Effector CD8-positive, alpha-beta T cell (primary cell): ENCODE measurements at places on chromosomes 11 and 22.

DNA sequence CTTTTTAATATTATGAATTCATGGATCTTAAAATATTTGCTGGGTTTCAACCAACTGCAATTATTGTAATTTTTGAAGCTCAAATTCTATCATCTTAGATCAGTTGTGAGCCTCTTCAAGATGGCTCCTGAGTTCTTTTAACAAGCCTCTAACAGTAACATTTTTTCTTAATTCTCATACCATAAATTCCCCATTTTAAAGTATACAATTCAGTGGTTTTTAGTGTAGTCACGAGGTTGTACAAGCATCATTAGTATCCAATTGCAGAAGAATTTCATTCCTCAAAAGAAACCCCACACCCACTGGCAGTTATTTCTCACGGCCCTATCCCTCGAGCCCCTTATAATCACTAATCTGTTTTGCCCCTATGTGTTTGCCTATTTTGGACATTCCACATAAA, 270.8 kb downstream of the SBF2 start:
- DNase-seq: no peak

DNA sequence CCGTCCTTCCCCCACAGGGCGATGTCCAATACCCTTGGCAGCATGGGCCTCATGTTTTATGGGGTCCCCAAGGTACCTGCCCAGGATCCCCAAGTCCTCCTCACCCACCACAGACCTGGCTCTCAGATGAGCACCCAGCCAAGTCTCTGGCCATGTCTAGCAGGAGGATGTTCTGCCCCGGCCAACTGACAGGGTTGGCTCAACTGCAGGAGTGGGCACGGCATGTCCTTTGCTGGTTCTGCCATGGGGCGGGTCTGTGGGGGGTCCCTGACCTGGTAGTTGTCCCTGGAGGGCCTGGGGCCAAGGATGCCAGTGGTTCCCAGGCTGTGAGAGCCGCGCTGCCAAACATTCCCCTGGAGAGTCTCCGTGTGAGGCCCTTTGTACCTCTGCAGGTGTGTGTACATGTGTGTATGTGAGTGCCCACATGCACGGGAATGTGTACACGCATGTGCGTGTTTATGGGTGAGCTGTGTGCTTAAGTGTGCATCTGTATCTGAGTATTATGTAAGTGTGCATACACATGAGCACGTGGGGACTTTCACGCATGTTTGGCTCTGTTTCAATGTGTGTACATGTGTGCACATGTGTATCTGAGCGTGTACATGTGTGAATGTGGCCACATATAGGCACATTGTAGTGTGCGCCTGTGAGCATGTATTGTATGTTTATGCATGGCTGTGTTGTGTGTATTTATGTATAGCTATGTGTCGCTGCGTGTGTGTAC, 85.5 kb downstream of the KCNQ1 start:
- DNase-seq: no peak

DNA sequence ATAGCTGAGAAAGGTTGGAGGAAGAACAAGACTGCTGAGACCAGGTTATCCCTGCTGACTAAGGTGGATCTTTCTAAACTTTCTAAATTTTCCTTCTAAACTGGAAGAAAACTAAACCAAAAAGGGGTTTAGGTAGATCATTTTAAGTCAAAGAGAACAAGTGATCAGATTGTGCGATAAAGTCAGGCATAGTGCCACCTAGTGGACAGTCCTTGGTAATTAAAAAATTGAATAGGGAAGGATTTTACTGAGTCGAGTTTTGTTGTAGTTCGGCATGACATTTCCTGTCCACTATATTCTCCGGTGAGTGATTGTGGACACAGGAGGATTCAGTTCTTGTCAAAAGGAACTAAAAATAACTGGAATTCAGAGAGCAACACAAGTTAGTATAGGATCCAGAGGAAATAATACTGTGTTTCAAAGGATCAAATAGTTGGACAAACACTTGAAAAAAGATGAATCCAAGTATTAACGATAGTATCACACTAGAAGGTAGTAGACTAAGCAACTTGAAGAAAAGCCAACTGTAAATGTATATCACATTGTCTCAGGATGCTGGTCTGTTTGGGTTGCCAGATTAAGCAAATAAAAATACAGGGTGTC, 1236.4 kb downstream of the FAM181B start:
- DNase-seq: no peak

DNA sequence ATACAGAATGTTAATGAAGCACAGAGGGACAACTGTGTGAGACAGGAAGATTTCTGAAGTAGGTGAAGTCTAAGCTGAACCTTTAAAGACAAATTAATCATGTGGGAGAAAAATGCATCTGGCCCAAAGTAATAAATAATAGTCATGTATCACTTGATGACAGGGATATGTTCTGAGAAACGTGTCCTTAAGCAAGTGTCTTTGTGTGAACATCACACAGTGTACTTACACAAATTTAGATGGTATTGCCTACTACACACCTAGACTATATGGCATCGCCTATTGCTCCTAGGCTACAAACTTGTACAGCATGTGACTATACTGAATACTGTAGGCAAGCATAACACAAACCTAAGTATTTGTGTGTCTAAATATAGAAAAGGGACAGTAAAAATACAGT, 112.6 kb downstream of the APOL5 start:
- no peak for DNase-seq

DNA sequence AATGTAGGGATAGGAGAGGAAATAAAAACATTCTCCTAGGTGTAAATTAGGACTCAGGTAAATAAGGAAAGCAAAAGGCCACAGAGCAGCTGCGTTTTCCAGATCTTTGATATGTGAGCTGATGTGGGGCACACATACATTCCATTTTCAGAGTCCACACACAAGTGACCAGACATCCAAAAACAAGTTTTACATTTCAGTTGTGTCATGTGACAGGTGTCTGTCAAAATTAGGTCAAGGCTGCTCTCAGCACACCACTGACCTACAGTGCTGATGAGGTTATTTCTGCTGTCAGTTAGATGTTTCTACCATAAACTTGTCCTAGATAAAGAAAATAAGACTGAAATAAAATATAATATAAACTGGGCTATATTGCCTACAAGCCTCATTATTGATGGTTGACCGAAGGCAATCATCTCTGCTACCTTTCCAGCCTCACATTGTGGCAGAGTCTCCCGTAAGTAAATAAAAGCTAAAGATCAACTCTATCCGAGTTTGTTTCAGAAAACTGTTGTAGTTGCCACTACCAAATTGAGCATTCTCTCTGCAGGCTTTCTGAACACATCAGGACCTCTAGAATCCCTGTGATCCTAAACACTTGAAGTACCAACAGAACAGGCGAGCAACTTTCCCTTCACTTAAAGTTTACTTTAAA, 7.9 kb downstream of the ARHGAP20 start:
- no peak for DNase-seq

GRCh38 chr11:8807544-8808225, 103.3 kb upstream of the AKIP1 start:
- no peak for DNase-seq

- DNase-seq: no peak
These were observed 600.6 kb upstream of the FAT3 start for GRCh38 chr11:91624021-91624420.

GRCh38 chr22:26588729-26589366, 1.1 kb downstream of the TPST2 start:
- no peak for DNase-seq

DNA sequence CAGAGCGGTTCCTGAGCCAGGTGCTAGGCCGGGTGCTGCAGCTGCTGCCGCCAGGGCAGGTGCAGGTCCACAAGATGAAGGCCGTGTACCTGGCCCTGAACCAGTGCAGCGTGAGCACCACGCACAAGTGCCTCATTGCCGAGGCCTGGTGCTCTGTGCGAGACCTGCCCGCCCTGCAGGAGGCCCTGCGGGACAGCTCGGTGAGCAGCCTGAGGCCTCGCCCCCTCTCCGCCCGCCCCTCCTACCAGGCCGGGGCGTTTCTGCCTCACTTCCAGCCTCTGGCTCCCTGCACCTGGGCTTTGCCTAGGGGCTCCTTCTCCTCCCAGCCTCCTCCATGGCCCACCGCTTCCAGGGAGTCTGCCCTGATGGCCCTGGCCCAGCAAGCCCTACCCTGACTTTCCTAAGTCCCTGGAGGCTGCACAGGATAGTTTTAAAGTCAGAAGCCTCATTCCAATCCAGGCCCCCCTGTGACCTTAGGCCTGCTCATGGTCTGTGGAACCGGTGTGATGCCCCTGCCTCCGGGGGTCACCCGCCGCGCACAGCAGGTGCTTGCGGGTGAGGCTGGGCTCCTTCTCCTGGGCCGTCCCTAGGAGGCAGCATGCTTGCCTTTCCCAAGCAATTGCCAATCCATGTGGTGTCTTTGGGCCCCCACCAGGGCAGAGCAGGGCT, 5.5 kb downstream of the TCIRG1 start:
- no peak for DNase-seq

- DNase-seq: no peak
These were observed 93.2 kb upstream of the OR4B1 start for GRCh38 chr11:48123254-48123875.

DNA sequence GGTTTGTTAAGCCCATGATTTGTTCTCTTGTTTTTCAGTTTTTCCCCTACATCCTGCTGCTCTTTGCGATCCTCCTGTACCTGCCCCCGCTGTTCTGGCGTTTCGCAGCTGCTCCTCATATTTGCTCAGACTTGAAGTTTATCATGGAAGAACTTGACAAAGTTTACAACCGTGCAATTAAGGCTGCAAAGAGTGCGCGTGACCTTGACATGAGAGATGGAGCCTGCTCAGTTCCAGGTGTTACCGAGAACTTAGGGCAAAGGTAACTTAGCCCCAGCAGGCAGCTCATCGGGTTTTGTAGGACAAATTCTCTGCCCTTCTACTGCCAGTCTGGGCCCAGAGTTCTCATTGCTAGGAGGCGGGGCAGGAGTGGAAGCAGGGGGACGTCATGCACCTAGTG, 49.7 kb downstream of the PANX1 start:
- no peak for DNase-seq

GRCh38 chr11:94767291-94767690, 865 bp upstream of the AMOTL1 start:
- no peak for DNase-seq

- no peak for DNase-seq
These were observed 4.6 kb downstream of the APOL4 start for GRCh38 chr22:36197065-36197440.

DNA sequence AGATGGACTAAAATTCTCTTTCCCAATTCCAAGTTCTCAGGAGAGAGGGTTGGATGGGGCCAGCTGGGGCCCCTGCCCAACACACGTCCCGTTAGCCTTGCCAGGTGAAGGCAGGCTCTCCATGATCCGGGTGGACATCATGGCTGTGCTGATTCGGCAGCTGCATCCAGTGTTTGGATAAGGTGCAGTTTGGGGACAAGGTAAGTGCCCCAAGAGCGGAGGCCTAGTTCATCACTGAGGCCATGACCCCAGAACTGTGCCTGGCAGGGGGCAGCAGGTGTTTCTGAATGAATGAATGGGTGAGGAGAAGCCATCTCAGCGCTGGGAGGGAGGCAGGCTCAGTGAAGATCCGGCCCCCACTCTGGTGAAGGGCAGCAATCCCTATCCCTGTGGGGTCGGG, 520.4 kb downstream of the TBC1D22A start:
- no peak for DNase-seq

- no peak for DNase-seq
These were observed 102.3 kb upstream of the CD44 start for GRCh38 chr11:35036639-35037038.

GRCh38 chr11:130671801-130672700, 223.6 kb downstream of the ADAMTS15 start:
- DNase-seq: no peak

GRCh38 chr11:8812438-8812837, 98.6 kb upstream of the AKIP1 start:
- DNase-seq: no peak

GRCh38 chr11:60863550-60864521, 3.5 kb upstream of the ZP1 start:
- no peak for DNase-seq

DNA sequence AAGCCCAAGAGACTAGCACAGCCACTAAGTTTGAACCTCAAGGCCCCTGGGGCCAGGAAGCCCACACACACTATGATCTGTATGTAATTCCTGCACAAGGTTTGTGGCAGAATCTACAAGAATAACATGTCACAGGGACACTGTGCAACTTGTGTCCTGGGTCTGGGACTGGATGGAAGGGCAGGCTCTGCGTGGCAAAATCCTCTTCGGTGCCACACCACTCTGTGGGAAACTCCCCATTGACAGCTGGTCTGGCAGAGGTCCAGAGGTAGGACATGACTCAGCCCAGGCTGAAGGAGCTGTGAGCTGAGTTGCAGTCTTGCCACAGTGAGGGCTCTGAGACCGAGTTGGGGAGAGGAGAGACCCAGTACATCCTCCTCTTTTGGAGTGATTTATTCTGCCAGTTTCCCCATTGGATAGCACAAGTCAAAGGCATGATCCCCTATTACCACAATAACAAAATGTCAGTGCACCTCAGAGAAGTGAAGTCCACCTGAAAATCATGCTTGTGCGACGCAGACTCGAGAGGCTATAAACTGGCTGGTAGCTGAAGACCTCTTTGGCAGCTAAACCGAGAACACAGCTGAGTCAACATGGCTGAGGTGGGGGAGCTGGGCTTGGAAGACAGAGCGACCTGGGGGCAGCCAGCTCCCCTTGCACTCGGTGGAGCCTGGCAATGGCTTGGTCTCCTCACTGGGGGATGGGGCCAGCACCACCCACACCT, 23.3 kb upstream of the SERPIND1 start:
- DNase-seq: no peak

DNA sequence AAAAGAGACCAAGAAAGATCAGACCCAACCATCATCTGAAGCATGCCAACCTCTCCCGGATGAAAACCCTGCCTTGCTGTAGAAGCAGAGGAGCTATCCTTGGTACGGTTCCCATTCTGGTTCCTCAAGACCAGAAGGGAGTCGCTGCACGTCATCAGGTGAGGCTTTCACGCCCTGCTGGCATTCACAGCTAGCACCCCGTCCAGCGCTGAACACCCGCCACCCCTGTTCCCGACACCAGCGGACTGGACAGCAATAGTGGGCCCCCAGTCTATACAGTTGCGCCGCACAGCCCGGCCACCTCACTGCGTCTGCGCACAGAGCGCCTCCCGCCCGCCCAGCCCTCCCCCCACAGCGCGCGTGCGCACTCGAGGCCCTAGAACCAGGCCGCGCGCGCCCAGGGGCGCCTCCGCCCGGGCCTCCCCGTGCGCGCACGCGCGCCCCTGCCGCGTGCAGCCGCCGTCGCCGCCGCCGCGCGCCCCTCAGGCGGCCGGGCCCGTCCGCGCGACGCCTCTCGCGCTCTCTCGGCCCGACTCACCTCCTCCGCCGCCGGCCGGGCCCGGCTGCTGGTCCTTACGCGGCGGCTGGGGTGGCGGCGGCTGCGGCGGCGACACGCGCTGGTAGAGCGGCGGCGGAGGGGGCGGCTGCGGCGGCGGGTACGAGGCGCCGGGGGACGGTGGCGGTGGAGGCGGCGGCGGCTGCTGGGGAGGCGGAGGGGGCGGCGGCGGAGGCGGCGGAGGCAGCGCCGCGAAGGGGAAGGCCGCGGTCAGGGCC, 706 bp downstream of the SF1 start:
- peak; percentile 77 for DNase-seq

GRCh38 chr22:27571463-27572277, 229.9 kb downstream of the MN1 start:
- no peak for DNase-seq

- DNase-seq: peak; percentile 23
These were observed 1.2 kb downstream of the AIP start for GRCh38 chr11:67483831-67484665.

- no peak for DNase-seq
These were observed 36.8 kb upstream of the LARGE1 start for GRCh38 chr22:33957086-33957485.
